Posterior cingulate gyrus (tissue), 11 donors: ENCODE measurements at places on chromosomes 1 and 21.

GRCh38 chr1:15176120-15176519, 22.6 kb downstream of the TMEM51 start:
- DNase-seq: no peak

GRCh38 chr1:180939711-180940103, 27.0 kb downstream of the KIAA1614 start:
- peak; percentile 23 for DNase-seq

- no peak for DNase-seq
Measured at GRCh38 chr1:199046618-199047017, 407.8 kb downstream of the PTPRC start.

- DNase-seq: no peak
Measured at GRCh38 chr1:36322041-36322785, 1.2 kb downstream of the EVA1B start.

DNA sequence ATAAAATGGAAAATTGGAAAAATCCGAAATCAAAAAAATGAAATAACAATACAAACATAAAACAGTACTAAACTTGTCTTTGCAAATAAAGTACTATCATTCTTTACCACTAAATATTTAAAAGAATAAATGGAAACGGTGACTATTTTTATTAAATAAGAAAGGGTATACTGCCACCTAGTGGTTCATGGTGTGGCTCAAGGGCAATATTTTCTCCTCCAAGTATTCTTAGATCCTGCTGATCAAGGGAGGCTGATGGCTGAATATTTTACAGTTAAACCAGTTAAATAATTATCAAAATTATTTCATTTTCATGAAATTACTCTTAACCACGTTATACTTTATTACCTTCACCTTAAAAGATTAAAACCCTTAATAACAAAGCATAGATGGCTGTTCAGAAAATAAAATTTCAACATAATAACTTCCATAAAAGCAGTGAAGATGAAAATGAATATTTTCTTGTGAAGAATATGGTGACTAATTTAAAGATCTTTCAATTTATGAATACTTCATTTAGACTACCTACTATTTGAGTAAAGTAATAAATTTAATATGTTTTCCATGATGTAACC, 1793.9 kb downstream of the NCAM2 start:
- DNase-seq: no peak
